NCI-H526 treated with DMSO at 0.1 percent for 48 hours (cell line): ENCODE measurements at places on chromosomes 16 and 17.

GRCh38 chr17:50949128-50949988 lies 83.2 kb upstream of the TOB1 start:
- no peak for DNase-seq

- DNase-seq: no peak
Observed at GRCh38 chr16:2186064-2186463, 10.3 kb downstream of the CASKIN1 start.

DNA sequence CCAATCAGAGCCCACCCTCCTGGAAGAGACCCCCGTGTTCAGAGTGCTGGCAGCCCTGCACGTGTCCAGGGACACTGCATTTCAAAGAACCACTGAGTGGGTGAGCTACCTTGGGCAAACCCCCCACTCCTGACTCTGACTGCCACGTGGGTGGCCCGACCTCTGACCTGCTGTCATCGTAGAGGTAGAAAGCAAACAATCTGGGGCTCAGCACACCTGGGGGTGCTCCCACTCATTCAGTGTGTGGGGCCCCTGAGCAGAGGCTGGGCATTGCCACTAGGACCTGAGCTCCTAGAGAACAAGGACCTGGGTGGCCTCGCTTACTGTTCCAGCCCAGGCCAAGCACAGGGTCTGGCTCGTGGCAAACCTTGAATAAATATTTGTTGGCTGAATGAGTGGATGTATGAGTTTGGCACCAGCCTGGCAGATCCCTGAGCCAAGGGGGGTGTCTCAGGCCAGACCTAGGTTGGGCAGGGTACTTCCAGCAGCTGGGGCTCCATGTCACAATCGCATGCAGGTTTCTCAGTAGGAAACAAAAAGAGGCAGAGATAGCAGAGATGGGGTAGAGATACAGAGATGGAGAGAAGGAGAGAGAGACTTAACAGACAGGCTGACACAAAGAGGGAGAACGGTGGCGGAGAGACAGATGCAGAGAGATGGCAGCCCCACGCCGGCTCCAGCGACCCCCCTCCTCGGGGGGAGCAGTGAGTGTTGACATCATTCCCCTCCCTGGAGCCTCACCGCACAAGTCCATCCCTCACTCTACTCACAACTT lies 5.4 kb upstream of the DRC7 start:
- DNase-seq: no peak

DNA sequence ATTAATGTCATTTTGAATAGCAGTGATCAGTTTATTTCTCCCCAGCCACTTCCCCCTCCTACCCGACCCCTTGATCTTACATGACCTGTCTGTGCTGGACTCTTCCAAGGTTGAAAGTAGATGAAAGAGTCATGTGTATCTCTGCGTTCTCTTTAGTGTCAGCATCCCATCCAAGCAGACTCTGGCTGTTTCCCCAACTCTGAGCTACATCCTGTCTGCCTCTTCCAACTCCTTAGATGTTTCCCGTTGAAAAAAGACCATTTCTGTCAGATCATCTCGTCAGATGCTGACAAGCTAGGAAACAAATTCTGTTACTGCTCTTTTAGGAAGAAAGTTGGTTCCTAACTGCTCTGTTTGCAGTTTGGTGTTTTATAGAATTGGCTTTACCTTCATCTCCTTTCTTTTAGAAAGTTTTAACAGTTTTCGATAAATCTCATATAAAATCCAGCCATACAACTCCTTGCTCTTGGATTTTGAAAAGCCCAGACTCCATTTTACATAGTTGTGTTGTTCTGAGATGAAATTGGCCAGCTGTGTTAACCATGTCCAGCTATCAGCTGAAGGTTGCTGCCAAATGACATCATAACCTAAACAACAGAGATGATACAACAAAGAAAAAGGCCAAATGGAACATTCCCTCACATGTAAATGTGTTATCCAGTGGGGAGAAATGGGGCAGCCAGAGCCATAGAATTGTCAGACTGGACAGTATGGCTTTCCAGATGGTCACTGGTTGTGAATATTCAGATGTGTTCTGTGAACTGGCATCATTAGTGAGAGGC lies 43.5 kb downstream of the CYB561 start:
- DNase-seq: no peak

DNA sequence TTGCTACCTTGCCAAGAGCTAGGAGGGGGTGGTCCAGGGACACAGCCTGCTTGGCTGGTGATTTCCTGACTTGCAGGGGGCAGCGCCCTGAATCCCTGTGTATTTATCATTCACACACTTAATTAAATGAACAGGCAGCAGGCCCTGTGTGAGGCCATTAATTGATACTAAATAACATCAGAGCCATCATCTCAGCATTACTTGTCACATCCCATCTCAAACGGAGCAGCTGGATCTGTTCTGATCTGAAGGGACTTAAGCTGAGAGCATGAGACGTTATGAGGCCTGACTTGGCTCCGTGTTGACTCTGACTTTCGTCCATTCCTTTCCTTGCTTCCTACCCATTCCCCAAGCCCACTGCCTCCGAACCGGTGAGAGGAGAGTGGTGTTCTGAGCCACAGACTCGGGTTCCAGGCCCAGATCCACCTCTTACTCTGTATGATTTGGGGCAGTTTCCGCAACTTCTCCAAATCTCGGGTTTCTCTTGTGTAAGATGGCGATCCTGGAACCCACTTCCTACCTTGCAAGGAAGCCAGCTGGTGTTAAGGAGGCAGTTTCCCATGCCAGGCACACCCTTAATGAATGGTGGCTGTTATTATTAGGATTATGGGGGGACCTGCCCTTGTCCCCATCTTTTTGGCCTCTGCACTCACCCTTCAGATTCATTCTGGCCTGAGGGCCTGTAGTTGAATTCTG lies 33.8 kb downstream of the CACNA1G start:
- no peak for DNase-seq

GRCh38 chr16:83629426-83629825 lies 178.4 kb upstream of the HSBP1 start:
- DNase-seq: no peak

GRCh38 chr16:65463652-65464260 lies 341.9 kb upstream of the CDH11 start:
- DNase-seq: no peak

GRCh38 chr17:41498276-41498675 lies 7.1 kb downstream of the KRT13 start:
- no peak for DNase-seq
